DMS79 (cell line): ENCODE measurements at places on chromosomes 13 and 19.
A peak's percentile ranks its signal among the peaks of the same experiment; 100 is the strongest.

- no peak for DNase-seq
These were observed 229.8 kb upstream of the TMTC4 start for GRCh38 chr13:100904293-100904976.

DNA sequence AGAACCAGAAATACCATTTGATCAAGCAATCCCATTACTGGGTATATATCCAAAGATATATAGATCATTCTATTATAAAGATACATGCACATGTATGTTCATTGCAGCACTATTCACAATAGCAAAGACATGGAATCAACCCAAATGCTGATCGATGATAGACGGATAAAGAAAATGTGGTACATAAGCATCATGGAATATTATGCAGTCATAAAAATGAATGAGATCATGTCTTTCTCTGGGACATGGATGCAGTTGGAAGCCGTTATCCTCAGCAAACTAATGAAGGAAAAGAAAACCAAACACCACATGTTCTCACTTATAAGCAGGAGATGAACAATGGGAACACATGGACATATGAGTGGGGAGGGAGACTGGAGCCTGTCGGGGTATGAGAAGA lies 1540.9 kb upstream of the MIR17HG start:
- DNase-seq = no peak

DNA sequence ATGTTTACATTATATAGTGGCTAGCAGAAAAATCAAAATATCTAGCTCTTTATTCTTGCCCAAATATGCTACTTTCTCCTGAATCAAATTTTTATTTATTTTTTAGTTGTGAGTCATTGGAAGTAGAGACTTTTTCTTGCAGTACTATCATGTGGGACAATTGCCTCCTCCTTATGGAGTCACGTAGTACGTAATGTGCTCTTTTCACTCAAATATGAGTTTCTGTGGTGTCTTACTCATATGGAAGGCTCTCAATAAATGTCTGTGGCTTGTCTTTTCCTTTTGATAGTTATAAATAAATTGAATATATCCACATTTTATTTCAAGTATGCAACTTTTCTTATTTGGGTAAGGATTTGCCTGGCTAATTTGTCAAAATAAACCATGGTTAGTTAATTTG lies 1411.0 kb upstream of the SLC10A2 start:
- no peak for DNase-seq

GRCh38 chr19:531753-532560 lies at the start of gene CDC34:
TSS of gene CDC34 (plus strand) at chr19:531760. CDS start at chr19:531932, 172 bp downstream.
- DNase-seq = no peak

- no peak for DNase-seq
These were observed 582.5 kb downstream of the EFNB2 start for GRCh38 chr13:105952973-105953290.

DNA sequence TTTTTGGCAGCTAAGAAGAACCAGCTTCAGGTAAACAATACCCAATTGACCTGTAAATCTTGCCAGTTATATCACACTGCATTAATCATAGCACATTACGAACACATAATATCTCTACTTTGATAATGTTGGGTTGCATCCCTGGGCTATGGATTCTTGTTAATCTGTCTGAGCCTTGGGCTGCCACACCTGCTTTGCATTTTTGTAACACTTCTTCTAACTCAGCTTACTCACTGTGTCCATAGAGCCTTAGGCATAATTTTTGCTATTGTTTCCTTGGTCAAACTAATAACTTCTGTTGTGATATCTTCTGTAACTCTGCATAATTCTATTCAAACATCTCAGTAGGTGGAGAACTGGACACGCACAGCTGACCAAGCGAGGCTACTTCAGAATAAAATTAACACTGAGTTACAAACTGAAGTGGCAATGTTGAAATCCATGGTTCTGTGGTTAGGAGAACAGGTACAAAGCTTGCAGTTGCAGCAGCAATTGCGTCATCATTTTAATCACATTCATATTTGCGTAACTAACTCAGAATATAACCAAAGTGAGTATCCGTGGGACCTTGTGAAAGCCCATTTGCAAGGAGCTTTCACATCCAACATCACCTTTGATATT lies 6.4 kb downstream of the ZNF350 start:
- DNase-seq = no peak

DNA sequence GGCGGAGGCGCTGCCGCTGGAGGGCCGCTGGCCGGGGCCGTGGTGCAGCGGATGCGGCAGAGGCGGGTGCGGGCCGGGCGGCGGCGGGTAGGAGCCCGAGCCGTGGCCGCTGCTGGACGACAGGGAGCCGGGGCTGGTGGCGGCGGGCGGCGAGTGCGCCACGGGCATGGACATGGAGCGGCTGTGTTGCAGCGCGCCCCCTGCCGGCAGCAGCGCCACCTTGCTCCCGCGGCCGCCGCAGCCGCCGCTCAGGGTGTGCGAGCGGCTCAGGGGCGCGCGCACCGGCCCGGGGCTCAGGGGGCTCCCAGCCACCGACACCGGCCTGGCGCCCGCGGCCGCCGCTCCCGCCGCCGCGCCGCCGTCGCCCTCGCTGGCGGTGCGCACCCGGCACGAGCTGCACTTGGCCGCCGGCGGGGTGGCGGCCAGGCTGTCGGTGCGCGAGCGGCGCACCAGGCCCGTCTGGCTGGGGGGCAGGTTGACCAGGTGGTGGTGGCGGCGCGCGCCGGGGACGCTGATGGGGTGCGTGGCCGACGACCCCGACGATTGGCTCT lies 1.7 kb downstream of the IRS2 start:
- peak; percentile 47 for DNase-seq

DNA sequence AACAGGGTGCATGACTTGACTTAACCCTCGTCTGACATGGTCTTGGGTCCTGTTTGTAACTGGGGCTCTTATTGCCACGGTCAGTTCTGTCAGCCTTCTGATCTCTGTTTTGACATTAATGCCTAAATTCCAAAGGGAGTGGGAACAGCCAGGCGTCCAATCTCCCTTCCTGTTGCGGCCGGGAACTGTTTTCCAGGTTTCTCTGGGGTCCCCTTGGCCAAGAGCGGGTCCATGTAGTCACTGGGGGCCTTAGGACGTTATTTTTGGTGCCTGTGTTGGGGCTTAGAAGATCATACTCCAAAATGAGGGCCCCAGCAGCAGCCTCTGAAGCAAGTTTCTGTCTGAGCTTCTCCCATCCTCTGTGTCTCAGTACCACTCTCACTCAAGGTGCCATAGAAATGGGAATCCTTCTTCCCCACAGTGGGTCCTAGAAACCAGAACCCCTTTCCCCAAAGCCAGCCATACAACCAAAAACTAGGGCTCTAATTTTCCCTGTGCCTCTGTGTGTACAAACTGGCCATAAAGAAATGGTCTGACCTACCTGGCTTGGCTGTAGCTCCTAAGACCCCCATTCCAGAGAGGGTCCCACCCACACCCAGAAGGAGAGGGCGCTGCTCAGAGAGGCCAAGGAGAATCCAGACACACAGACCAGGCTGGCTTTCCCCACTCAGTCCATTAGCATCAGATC lies 50.4 kb downstream of the C13orf46 start:
- no peak for DNase-seq

DNA sequence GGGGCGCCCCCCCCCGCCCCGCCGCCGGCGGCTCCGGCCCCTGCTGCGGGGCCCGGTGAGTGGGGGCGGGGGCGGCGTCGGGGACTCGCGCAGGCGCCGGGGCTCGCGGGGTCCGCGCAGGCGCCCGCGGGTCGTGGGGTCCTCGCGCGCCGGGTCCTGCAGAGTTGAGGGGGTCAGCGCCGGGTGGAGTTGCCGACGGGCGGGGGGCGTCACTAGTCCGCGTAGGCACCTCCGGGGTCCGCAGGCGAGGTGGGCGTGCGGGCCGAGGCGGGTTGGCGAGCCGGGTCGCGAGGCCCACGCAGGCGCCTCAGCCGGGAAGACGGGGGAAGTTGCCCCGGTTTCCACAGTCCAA lies 365 bp downstream of the PPP6R1 start:
- DNase-seq = no peak

GRCh38 chr19:35792312-35792711 lies 16.9 kb downstream of the ARHGAP33 start:
- no peak for DNase-seq

GRCh38 chr13:109569958-109570711 lies 216.2 kb downstream of the IRS2 start:
- no peak for DNase-seq

GRCh38 chr13:68690567-68690966 lies 1417.1 kb upstream of the ATXN8OS start:
- no peak for DNase-seq

GRCh38 chr19:11496391-11497163 lies 9.1 kb downstream of the ZNF653 start:
- DNase-seq = no peak

DNA sequence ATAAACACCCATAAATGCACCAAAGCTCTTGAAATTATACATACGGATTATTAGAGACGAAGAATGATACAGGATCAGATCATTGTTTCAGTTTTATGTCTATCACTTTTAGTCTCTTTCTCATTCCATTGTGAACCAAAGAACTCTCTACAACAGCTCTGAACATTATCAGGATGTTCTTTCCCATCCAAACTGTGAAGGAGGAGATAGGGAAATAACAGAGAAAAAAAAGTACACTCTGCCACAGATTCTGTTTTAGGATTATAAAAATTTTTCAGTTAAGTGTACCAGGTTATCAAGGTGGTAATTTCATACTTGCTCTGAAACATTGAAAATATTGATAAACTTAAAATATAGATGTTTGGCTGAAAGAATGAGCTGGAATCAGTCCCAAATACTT lies 270.9 kb downstream of the MZT1 start:
- no peak for DNase-seq

GRCh38 chr13:79191501-79191900 lies 214.6 kb downstream of the RBM26 start:
- DNase-seq = no peak

DNA sequence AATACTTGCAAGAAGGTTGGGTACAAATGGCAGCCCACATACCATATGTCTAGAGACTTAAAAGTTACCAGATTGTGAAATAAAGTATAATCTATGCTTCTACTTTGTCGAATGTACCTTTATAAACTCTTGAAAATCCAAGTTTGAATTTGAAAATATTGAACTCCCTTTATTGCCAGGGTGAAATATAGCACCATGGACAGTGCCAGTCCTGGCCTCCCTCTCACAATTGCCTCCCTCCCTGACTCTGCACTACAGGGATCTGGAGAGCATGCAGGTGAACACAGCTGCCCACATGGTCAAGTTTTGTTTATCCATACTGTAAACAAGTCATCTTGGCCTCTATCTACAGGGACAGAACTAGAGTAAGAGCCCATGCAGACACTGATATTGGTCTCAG lies 394.1 kb upstream of the SLITRK6 start:
- no peak for DNase-seq

GRCh38 chr13:101846249-101846648 lies 393.8 kb downstream of the ITGBL1 start:
- no peak for DNase-seq
